Substantia nigra (tissue), 51 donors: ENCODE measurements at places on chromosomes 11 and 22.

GRCh38 chr11:92061456-92062062 is 163.1 kb upstream of the FAT3 start:
- DNase-seq = no peak

- DNase-seq = no peak
These were observed 18.1 kb upstream of the PAMR1 start for GRCh38 chr11:35543481-35543880.

DNA sequence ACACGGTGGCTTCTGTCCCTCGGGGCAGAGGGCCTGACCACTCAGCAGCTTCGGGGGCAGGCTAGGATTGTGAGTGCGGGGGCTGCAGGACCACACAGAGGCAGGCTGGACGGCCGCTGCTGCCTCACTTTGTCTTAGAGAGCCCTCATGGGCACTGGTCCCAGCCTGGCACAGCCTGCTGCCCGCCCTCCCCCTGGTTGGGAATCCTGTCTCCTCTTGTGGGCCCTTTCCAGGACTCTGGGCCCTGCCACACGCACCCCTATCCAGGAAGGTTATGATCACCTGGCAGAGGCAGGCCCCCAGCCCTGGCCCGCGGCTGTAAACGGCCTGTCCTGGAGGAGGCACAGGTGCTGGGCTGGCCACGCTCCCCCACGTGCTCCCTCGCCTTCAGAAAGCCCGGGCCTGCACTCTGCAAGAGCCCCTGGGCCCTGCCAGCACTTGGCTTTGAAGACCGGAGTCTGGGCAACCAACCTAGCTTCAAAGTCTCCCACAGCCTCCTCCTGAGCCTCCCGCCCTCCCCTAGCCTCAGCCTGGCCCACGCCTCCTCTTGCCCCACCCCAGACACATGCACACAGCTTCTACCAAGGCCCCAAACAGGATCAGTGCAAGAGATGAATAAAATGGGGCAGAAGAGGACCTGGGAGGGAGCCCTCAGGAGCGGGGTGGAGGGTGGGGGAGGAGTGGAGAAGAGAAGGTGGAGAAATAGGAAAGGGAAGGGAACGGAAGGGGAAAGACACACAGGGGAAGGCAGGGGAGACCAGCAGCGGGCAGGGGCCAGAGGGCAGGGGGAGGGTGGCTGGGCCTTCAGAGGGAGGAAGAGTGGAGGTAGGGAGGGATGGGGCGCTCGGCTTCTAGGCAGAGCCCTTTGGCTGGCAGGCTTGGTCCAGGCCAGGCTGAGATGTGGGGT is 31.0 kb downstream of the SYT7 start:
- DNase-seq = no peak

- DNase-seq = no peak
These were observed 3.7 kb downstream of the NPTXR start for GRCh38 chr22:38840129-38840528.

GRCh38 chr22:17451316-17451715 is 82.1 kb downstream of the CECR2 start:
- DNase-seq = no peak

GRCh38 chr22:29979777-29980321 is 96.9 kb downstream of the MTMR3 start:
- DNase-seq = no peak

- no peak for DNase-seq
These were observed 9.7 kb upstream of the STK33 start for GRCh38 chr11:8603696-8604077.

- no peak for DNase-seq
These were observed 157.6 kb downstream of the FCHSD2 start for GRCh38 chr11:72984453-72985077.

DNA sequence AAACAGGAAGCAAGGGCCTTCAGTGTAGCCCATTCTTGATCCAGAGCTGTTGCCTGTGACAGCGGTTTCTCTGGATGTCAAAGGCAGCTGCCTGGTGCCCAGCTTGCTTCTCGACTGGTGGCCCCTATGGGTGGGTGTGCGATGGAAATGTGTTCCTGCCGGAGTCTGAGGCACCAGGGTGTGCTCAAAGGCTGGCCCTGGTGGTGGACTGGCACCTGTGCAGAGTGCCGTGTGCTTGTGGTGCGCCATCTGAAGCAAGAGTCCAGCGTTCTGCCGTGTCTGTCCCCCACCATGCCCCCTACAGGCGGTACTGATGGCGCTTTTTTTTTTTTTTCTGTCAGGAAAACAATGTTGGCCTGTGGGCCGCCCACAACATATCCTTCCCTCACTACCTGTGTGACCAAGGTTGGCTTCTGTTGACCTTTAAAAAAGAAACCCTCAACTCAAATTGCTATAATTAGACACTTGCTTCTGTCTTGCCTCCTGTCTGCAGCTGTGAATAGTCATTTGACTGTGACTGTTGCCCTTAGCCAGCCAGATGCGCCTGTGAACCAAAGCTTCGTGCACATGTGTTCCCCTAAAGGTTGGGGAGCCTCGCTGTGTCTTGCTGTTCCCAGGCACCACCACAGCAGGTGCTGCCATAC is 4.7 kb upstream of the RANBP1 start:
- DNase-seq = no peak

- DNase-seq = peak; percentile 38
These were observed 27.4 kb upstream of the MALAT1 start for GRCh38 chr11:65471447-65471891.

GRCh38 chr11:26344647-26345046 is 12.7 kb downstream of the ANO3 start:
- DNase-seq = no peak

DNA sequence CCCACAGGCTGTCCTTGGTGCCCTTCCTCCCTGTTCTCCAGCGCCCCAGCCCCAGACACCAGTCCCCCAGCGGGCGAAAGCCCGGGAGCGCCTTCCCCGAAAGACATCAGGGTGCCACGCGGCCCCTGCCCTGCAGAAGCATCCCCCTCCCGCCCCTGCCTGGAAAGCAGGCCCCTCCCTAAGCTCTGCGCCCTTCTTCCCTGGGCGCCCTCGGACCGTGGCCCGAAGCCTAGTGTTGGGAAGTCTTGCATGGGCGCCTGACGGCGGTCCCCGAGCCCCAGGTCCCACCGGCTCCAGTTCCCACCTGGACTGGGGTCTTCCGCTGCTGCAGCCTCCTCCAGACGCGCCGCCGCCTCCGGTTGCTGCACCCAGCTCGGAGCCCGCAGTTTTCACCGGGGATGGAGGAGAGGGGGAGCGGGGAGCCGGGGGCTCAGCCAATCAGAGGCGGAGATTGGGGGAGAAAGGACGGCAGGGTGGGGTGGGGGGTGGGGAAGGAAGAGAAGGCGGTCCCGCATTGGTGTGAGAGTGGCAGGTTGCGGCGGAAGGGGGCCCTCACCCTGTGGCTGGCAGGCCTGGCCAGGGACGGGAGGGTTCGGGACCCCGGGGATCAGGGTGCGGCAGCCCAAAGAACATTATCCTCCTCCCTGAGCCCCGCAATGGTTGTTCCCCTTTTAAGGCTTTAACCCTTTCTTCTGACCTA is at the start of gene THY1:
TSS of gene THY1 (minus strand) at position 364 of the 700 bp plus-strand sequence. CDS start 2,267 bp downstream, outside the sequence.
- DNase-seq = peak; percentile 24

- DNase-seq = peak; percentile 11
These were observed 53.8 kb downstream of the ST14 start for GRCh38 chr11:130213143-130213978.

GRCh38 chr11:47854667-47855066 is 6.5 kb upstream of the NUP160 start:
- DNase-seq = no peak

GRCh38 chr11:94739331-94739730 is 28.8 kb upstream of the AMOTL1 start:
- no peak for DNase-seq

DNA sequence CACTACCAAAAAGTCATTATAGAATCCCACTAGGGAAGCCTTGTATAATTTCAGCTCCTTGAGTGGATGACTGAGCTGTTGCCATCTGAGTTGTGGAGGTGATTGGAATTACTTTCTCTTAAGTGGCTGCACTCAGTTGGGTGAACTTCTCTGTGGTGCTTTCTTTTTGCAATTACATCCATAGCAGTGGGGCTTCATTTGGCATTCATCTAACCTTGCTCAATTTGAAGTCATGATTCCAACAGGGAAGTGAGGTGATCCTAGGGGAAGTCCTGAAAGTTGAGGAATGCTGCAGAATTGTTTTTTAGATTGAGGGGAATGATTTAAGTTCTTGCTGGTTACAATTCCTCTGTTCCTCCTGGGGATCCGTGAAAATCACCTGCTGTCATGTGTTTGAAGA is 39.6 kb downstream of the ARHGAP42 start:
- DNase-seq = no peak

- DNase-seq = no peak
These were observed 21.2 kb downstream of the GDPD5 start for GRCh38 chr11:75504501-75504900.

DNA sequence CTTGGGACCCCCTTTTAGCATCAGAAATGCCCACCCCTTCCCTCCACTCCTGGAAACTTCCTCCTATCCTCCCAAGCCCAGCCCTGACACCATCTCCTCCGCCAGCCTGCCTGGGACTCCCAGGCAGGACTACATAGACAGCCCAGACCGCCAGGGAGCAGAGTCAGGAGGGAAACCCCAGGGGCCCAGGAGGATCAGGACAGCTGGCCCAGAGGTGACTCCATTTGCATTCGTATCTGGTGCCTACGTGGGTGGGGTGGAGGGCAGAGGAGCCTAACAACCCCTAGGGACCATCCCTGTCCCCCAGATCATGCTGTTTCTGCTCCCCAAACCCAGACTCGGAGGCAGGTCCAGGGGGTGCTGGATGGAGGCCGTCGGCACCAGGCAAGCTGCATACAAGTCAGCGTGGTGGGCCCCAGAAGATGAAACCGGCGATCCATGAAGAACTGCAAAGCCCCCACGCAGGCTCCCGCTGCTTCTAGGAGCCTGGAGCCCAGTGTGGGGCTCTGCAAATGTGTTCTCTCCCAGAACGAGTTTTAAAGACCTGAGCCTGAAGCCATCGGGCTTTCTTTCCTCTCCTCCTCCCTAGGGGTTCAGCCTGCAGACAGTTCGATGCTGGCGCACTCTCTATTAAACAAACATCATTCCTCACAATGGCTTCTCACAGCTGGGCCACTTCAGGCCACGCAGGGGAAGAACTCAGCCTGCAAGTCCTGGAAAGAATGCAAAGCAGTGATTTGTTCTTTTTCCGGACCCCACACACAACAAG is 1506.8 kb downstream of the BRD1 start:
- DNase-seq = no peak

DNA sequence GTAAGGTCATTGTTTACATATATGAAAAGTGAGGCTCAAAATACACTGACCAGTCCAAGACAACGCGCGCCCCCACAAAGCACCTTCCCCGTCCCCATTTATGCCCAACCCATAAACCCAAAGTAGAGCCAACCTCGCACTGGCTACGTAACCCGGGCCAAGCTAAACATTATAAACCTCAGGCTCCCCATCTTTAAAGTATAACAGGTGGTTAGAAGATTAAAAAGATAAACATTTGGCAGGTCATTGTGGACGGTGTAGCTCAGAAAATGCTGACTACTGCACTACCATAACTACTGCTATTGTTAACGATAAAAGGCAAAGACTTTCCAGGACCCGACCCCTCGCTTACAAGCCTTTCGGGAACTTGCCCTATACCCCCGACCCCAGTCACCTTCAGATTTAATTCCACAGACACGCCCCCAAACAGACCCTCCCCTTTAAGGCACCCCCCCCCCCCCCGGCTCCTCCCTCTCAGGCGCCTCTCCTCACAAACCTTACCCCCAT is 470 bp downstream of the NUMA1 start:
- DNase-seq = no peak

- no peak for DNase-seq
These were observed 10.4 kb downstream of the OR51B4 start for GRCh38 chr11:5291207-5291838.

- no peak for DNase-seq
These were observed 120.8 kb downstream of the KCNQ1 start for GRCh38 chr11:2565447-2566222.

GRCh38 chr22:35328472-35328885 is 28.8 kb downstream of the TOM1 start:
- DNase-seq = no peak
